ENCODE measurements at places on chromosomes 12 and 14. TPM values are rescaled to one million over a fixed set of nuclear protein-coding genes. Genes with fewer than 3 reads are reported as not detected.

- no peaks in the 10 kb centered on the region for H3K27me3 ChIP-seq
- H3K4me1 ChIP-seq: no peaks in the 10 kb centered on the region
- no peak overlapping the region for H3K27ac ChIP-seq
- no peak for DNase-seq
- no peak overlapping the region for H3K4me3 ChIP-seq
These were observed 176.1 kb downstream of the GXYLT1 start for GRCh38 chr12:41968599-41968998.

DNA sequence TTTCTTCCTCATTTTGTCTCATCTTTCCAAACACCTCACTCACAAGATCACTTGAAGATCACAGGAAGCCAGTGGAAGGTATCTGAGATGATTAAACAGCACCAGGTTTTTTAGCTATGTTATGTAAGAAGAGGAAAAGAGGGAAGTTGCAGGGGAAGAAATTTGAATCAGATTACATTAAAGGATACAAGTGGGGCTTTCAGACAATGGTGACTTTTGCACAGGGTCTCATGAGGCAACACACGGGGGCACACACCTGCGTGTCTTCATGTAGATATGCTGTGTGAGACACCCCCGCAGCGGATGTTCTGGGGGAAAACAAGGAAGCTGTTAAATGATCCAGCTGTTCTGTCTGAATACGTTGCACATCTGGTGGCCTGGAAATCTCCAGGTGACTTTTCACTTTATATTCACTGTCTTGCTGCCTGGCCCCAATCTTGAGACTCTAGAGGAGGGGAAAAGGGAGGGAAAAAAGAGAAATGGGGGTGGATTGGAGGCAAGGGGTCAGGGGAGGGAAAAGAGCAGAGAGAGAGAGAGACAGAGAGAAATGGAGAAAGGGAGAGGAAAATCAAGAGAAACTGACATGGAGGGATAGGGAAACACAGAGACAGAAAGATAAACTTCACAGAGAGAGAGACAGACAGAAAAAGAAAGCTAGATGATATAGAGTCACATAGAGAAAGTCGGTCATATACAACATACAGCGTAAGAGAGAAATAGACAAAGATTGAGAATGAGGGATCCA is 36.3 kb upstream of the PPP1CC start:
- H3K36me3 ChIP-seq: no peaks in the 10 kb centered on the region
- no peak overlapping the region for H3K27ac ChIP-seq
- no peak overlapping the region for H3K4me3 ChIP-seq
- no peak for DNase-seq

Gene SLC6A13
- 0.39 TPM for total RNA-seq

DNA sequence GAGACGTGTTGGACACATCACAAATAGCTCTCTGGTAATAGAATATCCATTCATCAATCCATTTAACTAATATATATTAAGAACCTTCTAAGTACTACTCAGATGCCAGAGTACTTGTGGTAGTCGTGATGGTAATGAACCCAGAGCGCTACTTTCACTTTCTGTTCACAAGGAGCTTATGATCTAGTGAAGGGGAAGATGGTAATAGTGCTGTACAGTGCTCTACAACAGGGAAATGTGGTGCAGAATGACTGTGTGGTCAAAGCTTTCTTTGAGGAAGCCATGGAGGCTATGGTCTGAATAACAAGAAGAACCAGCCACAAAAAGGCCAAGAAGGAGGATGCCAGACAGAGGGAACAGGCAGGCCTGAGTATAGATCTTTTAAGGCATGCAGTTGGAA is 212.0 kb downstream of the PTPRO start:
- H3K27ac ChIP-seq: no peak overlapping the region
- DNase-seq: no peak
- no peaks in the 10 kb centered on the region for H3K27me3 ChIP-seq

DNA sequence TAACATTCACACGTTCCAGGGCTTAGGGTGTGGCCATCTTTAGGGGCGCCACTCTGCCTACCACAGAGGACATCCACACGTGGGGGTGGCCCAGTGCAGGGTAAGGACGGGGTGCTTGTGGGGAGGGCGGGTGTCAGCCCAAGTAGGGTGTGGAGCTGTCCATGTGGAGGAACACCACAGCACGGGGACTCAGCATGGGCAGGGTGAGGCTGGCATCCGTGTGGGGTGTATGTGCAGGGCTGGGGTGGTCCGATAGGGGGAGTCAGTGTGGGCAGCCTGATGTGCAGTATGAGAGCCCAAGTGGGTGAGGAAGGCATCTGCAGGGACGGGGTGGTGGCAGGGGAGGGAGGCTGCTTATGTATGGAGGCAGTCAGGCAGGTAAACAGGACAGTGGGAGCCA is 17.7 kb downstream of the PSMC1 start:
- H3K36me3 ChIP-seq: peaks cover 27% of the 10 kb centered on the region
- DNase-seq: no peak
- H3K4me1 ChIP-seq: no peaks in the 10 kb centered on the region
- H3K27me3 ChIP-seq: no peaks in the 10 kb centered on the region
- H3K4me3 ChIP-seq: no peak overlapping the region

GRCh38 chr12:100953217-100953616 is 158.6 kb downstream of the ANO4 start:
- H3K27me3 ChIP-seq: no peaks in the 10 kb centered on the region
- H3K36me3 ChIP-seq: no peaks in the 10 kb centered on the region
- H3K4me1 ChIP-seq: peaks cover 12% of the 10 kb centered on the region
- DNase-seq: no peak
- H3K4me3 ChIP-seq: no peak overlapping the region
- H3K27ac ChIP-seq: no peak overlapping the region

- H3K27me3 ChIP-seq: no peaks in the 10 kb centered on the region
- no peak for DNase-seq
- H3K4me3 ChIP-seq: no peak overlapping the region
These were observed 22.1 kb upstream of the SRGAP1 start for GRCh38 chr12:63822352-63822751.

GRCh38 chr14:85085981-85086380 is 444.0 kb upstream of the FLRT2 start:
- H3K36me3 ChIP-seq: no peaks in the 10 kb centered on the region
- no peak overlapping the region for H3K4me3 ChIP-seq
- no peaks in the 10 kb centered on the region for H3K27me3 ChIP-seq

DNA sequence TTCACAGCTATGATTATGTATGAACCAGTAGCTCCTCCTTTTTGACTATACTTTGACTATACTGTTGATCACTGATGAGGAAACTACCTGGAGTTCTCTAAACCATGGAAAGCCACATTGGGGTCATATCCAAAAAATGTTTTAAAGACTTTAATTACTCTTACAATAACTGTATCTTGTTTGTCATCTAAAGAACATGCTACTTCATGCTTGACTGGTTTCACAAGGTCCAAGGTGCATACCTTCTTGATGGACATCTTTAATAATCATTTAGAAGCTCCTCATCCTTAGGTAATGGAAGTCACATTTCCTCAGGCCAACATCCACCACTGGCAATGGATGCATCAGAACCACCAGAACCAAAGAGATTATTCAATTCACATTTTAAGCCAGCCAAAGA is 29.9 kb downstream of the WASHC3 start:
- H3K27ac ChIP-seq: no peak overlapping the region
- H3K27me3 ChIP-seq: no peaks in the 10 kb centered on the region
- H3K4me1 ChIP-seq: no peaks in the 10 kb centered on the region
- DNase-seq: no peak

DNA sequence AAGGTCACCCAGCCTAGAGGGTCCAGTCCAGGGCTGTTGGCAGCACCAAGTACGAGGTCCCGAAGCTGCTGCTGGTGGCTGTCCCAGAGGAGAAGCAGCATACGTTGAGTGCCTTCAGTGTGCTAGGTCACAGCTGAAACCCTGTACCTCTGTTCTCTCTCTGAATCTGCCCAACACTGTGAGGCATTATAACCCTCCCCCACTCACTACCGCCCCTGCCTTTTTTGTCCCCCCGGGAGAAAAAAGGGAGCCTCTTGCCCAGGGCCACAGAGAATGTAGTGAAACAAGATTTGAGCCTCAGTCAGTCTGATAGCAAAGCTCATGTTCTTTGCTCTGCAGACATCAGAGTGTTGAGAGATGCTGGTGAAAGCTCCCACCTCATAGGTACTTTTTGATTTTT is 53.4 kb downstream of the PPP2R5C start:
- DNase-seq: no peak
- no peak overlapping the region for H3K27ac ChIP-seq
- H3K4me3 ChIP-seq: no peak overlapping the region
- no peaks in the 10 kb centered on the region for H3K36me3 ChIP-seq
- H3K4me1 ChIP-seq: peaks cover 9% of the 10 kb centered on the region

DNA sequence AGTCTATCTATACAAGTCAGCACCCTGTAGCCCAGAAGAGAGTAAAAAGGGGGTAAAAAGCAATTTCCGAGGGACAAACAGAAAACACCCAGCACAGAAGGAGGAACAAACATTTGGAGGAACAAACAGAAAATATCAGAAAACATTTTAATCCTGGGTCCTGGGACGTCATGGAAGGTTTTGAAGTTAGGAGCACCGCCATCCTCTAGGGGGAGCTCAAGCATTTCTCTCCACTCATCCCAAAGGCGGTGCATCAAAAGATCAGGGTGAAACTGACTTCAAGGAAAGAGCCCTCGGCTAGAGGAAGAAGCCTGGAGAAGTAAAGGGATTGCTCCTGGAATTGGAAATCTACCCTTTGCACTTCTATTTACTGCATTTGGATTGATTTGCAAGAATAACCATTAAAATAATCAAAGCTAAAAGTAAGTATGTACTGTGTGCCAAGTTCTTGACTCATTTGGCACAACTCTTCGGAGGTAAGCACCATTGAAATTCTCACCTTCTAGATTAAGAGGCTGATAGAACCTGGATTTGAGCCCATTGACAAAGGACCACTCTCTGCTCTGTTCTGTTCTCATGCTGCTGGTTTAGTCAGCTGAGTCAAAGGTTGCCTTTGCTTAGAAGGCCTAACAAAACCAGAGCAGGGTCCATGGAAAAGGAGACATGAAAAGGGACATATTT is 17.2 kb upstream of the POC1B start:
- peaks cover 4% of the 10 kb centered on the region for H3K4me1 ChIP-seq
- no peak overlapping the region for H3K4me3 ChIP-seq
- H3K27me3 ChIP-seq: no peaks in the 10 kb centered on the region

- no peaks in the 10 kb centered on the region for H3K36me3 ChIP-seq
- DNase-seq: no peak
- peaks cover 37% of the 10 kb centered on the region for H3K27me3 ChIP-seq
- no peak overlapping the region for H3K27ac ChIP-seq
- H3K4me1 ChIP-seq: no peaks in the 10 kb centered on the region
- no peak overlapping the region for H3K4me3 ChIP-seq
These were observed 33.4 kb upstream of the SMOC1 start for GRCh38 chr14:69845787-69846186.

Gene PRH1
- 5.9 TPM for total RNA-seq

DNA sequence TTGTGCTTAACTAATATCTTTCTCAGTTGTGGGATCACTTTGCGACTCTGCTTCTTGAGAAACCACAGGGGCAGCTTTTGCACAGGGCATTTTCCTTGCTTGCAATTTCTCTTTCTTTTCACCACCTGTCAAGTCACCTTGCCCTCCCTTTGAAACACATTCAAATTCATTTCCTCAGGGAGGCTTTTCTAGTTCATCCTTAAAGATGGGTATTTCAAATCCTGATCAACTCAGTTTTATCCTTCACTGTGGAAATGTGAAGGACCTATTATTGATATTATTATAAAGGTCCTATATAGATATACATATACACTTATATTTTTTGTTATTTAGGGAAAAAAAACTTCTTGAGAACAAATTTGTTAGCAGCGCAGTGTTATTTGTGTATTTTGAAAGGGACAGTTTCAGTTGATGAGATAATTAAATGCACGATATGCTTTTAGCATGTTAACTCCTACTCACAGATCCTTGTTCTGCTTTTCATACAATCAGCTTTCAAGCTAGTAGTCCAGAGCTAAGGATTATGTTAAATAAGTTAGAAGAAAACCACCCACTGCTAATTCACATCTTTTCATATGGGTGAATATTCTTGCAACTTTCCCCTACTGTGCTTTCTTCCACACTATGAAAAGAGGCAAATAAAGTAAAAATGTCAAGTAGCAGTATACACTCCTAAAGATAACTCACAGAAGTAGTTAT is 501.4 kb upstream of the RGS6 start:
- DNase-seq: no peak
- H3K4me3 ChIP-seq: no peak overlapping the region
- H3K27ac ChIP-seq: no peak overlapping the region
- 0 out of 2 replicates have a peak, but pooled peaks cover 3% of the 10 kb centered on the region for H3K36me3 ChIP-seq

DNA sequence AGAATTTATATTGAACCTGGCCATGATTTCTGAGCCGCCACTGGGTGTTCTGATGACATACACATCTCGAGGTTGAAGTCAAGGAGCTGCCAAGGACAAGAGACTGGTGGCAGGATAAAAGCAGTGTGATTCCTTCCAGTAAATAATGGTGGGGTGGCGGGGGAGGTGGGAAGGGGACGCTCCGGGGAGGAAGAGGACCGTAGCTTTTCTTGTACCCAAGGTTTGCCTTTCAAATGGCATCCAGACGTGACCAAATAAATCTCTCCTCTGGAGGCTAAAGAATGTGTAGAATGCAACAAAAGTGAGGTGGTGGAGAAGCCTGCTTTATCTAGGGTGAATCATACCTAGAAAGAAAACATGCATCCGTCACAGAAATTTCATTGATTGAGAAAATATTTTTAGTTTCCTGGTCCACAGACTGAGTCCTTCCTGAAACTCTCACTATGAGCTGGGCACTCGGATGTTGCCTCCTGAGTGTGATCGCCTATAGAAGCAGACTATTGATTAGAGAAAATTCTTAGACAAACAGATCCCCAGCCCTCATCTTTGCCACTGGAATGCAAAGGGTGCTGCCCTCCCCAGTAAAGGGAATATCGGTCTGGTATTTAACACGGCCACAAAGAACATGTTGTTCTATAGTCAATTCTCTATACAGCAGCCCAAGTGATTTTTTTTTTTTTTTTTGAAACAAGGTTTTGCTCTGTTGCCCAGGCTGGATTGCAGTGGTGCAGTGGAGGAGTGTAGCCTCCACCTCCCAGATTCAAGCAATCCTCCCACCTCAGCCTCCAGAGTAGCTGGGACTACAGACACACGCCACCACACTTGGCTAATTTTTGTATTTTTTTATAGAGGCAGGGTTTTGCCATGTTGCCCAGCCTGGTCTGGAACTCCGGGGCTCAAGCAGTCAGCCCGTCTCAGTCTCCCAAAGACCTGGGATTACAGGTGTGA is 112.1 kb downstream of the DPF3 start:
- H3K4me3 ChIP-seq: no peak overlapping the region
- H3K4me1 ChIP-seq: peaks cover 13% of the 10 kb centered on the region
- H3K27me3 ChIP-seq: no peaks in the 10 kb centered on the region
- DNase-seq: no peak
- H3K27ac ChIP-seq: no peak overlapping the region
- H3K36me3 ChIP-seq: no peaks in the 10 kb centered on the region

DNA sequence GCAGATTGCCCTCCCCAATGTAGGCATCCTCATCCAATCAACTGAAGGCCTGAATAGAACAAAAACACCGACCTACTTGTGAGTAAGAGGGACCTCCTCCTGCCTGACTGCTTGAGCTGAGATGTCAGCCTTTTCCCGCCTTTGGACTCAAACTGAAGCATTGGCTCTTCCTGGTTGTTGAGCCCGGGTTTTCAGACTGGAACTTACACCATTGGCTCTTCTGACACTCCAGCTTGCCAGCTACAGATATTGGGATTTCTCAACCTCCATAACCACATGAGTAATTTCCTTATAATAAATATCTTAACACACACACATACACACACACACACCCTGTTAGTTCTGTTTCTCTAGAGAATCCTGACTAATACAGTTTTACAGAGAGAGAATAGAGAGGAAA is 173.4 kb upstream of the NTF3 start:
- no peaks in the 10 kb centered on the region for H3K27me3 ChIP-seq
- no peak for DNase-seq
- peaks cover 7% of the 10 kb centered on the region for H3K4me1 ChIP-seq
- H3K36me3 ChIP-seq: no peaks in the 10 kb centered on the region
